HCEC 1CT (cell line): ENCODE measurements at places on chromosomes 6 and 20.
A peak's percentile ranks its signal among the peaks of the same experiment; 100 is the strongest.

- DNase-seq = no peak
Observed at GRCh38 chr20:45394221-45395113, 13.6 kb upstream of the DBNDD2 start.

DNA sequence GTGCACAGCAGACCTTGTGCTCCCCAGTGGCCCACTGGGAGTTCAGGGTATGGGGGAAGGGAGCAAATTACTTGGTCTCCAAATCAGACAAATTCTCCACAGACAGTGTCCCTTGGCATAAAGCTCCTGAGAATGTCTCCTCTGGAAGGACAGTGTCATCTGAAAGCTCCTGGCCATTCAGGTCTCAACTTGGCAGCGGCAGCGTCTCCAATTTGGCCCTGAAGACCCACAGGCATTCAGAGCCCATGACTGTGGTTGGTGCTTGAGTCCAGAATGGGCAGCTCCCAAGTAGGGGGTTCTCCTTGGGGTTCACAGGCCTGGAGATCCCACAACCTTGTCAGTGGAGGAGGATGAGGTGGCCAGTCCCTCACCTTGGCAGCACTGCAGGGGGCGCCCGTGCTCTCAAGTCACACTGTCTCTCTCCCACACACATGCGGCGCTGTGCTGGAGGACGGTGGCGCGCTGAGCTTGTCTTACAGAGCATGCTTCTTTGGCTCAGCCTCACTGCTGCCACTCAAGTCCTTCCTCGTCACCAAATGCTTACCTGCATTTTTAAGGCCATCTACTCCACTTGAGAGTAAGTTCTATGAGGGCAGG lies 20.7 kb downstream of the DYNLRB1 start:
- DNase-seq = peak; percentile 16

DNA sequence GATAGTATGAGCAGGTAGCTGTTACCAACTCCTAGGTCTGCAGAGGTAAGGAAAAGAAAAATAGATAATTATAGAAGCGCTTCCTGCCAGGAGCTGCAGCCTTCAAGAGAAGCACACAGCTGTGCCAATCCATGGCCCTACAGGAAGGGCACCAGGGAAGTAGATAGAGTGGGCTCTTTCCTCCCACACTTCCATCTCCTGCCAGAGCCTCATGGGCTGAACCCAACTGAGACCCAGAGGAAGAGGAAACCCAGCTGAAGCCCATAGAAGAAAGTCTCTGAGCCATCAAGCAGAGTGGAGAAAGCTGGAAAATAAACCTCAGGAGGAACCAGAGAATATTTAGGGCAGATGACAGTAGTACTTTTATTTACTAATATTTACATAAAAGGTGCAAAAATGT lies 146.7 kb upstream of the ATXN1 start:
- no peak for DNase-seq

- no peak for DNase-seq
Observed at GRCh38 chr6:33029328-33030184, 20.2 kb upstream of the HLA-DOA start.

- no peak for DNase-seq
Observed at GRCh38 chr6:6978731-6979130, 129.0 kb upstream of the RREB1 start.

DNA sequence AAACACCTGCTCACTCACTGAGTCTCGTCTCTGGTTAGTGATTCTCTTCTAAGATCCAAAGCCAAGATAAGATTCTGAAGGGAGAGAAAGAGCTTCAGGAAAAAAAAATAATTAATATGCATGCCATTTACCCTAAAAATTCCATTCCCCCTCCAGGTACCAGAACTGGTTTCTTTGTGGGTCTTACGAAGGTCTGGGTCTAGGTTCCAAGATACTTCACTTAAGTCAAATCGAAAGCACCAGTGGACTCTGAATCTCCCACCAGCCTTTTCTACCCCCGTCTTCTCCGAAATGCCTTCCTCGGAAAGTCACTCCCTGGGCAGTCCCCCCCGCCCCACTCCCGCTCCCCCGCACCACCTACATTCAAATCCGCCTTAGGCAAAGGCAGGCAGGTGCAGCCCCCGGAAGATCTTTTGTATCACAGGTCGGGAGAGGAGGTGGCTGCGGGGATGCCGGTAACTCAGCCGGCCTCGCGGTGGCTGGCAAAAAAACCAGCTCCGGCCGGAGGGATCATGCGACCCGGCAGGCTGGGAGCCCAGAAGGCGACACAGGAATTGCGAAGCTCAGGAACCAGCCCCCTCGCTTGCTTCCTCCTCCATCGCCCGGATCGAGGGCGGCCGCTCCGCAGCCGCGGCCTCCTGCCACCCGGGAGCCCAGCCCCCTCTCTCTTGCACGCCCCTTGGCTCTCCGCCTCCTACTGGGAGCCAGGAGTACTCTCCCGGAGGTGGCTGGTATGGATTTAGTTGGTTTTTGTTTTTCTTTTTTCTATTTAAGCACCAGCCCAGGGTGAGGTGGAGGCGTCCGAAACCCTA lies at the start of gene BCL2L1:
BCL2L1 (minus strand) TSS at position 612 of the 812 bp plus-strand sequence. CDS start 650 bp downstream, outside the sequence.
- peak; percentile 84 for DNase-seq

- no peak for DNase-seq
Observed at GRCh38 chr6:28920281-28920680, 3.5 kb downstream of the TRIM27 start.

- DNase-seq = no peak
Observed at GRCh38 chr6:145561095-145562072, 173.9 kb downstream of the EPM2A start.

DNA sequence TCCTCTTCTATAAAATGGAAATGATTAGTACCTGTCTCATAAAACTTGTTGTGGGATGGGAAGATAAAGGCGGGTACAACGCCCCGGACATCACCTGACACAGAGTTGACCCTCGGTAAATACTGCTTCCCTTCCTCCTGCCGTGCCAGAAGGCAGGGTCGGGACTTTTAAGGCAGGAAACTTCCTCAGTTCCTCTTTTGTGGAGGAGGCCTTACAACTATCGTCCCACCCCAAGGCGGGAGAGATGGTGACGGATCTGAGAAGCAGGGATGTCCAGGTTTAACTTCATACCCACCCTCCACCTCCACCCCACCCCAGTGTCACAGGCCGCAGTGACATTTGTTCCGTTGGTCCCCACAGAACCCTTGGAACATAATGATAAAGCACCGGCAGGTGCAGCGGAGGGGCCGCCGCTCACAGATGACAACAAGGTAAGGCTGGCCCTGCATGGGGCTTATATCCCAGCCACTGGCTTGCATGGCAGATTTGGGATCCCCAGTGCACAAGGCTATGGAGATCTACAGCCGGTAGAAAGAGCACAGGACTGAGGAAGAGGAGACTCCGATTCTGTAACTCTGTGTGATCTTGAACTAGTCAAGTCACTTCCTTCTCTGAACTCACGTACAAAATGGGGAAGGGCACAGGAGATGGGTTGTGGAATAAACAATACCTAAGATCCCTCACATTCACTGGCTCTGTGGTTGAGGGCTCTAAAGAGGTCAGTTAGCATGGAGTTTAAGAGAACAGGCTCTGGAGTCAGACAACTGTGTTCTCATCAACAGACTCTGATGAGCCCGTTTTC lies 764 bp downstream of the DNTTIP1 start:
- no peak for DNase-seq

DNA sequence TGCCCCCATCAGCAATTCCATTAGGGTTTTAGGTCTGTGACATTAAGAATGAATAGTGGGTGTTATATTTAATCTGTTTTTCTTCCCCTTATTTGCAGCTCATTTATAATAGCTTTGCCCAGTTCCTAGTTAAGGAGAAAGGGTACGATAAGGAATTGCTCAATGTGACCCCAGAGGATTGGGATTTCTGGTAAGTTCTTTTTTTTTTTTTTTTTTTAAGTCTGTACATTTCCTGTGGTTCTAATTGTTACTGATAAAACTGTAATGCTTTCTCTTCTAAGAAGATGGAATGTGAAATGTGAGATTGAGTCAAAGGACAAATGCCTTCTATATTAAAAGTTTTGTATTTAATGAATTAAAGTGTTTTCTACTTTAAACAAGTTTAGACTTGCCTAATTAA lies 5.5 kb downstream of the NT5DC1 start:
- no peak for DNase-seq

- no peak for DNase-seq
Observed at GRCh38 chr6:160714731-160715316, 12.8 kb downstream of the PLG start.

- DNase-seq = no peak
Observed at GRCh38 chr20:41029150-41029901, 704 bp downstream of the TOP1 start.

DNA sequence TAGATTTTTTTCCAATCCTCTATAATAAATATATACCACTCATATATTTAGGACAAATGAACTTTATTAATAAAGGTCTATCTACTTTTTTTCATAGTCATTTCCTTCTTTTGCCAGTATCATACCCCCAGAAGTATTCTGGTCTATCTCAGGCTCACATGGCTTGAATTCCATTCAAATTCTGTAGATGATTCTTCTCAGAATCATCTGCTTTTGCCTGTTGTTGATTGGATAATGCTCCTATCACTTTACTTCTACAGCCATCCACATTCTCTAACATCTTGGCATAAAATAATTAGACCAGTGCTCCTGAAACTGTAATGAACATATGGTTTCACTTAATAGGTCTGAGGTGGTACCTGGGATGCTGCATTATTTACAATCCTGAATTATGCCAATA lies 121.2 kb downstream of the GFRAL start:
- peak; percentile 26 for DNase-seq

DNA sequence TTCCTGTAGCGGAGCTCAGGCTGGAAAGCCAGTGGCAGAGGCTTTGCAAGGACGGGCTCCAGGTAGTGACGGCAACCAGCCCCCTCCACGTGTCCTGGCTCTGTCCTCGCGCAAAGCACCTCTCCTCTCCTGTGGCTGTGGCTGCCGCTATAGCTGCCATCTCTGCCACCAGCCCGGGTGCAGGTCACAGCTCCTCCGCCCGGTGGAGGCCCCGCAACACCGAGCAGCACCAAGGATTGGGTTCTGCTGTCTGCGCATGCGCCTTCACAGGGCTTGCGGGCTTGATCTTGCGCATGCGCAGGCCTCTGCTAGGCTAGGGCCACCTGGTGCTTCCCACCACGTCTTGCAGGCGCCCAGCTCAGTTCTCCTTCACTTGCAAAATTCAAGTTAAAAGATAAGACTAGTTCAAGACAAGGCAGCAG lies 625.4 kb downstream of the QKI start:
- DNase-seq = no peak

DNA sequence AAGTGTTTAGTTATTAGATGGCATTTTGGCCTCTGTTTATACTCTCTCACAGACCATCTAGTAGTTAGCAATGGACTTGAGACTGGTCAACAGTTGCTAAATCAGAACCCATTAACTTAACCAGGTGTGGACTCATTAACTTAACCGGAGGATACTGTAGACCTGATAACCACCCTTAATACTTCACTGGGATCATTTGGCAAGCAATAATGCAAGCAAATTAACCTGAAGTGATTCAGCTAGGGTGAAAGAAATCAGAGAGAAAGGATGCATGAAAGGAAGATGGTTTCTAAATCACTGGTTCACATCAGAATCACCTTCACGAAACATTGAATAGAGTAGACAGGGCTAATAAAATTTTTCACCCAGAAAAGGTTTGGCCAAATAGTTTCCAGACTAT lies 73.3 kb downstream of the TMEM244 start:
- no peak for DNase-seq

- no peak for DNase-seq
Observed at GRCh38 chr6:14828201-14828611, 417.7 kb upstream of the JARID2 start.

DNA sequence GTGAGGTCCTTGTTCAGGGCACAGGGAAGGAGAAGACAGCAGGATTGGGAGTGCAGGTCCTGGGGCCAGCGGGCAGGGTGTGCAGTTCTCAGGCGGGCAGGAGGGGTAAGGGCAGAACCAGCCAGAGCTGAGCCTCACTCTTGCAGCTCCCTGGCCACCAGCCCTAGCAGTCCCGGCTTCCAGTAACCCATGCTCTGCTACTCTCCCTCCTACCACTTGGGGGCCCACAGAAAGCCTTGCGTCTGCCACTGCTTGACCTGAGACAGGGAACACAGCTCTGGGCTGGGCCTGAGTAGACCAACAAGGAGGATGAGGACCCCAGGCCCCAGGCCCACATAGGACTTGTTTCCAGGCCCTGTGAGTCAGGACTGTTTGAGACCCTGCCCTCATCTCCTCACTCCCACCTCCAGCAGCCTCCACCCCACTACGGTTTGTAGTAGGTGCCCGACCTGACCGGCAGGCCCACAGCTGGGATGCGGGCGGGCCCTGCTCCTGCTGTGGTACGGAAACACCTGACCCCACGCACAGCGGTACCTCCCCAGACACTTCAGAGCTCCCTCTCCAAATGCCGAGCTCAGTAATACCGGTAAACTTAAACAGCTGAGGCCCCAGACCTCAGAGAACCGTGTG lies 39.2 kb downstream of the KCNK5 start:
- DNase-seq = no peak

- no peak for DNase-seq
Observed at GRCh38 chr20:10668677-10669368, 5.0 kb downstream of the JAG1 start.

DNA sequence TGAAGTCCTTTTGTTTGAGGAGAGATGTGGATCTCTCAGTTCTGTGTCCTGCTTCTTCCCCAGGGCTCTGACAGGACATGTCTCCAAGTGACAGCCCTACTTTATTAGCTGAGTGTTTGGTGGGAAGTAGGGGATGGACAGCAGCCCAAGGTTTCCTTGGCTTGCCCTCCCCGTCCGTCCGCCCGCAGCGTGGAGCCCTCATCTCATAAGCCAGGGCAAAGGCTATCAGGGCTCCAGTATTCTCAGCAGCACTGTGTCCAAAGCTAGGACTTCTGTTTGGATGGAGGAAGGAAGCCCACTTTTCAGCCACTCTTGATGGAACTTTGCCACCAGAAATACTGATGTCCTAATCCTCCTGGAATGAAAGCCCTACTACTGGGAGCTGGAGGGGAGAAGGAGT lies 13.6 kb downstream of the CDC5L start:
- DNase-seq = no peak

GRCh38 chr6:33694401-33694931 lies 17.0 kb downstream of the UQCC2 start:
- DNase-seq = no peak

DNA sequence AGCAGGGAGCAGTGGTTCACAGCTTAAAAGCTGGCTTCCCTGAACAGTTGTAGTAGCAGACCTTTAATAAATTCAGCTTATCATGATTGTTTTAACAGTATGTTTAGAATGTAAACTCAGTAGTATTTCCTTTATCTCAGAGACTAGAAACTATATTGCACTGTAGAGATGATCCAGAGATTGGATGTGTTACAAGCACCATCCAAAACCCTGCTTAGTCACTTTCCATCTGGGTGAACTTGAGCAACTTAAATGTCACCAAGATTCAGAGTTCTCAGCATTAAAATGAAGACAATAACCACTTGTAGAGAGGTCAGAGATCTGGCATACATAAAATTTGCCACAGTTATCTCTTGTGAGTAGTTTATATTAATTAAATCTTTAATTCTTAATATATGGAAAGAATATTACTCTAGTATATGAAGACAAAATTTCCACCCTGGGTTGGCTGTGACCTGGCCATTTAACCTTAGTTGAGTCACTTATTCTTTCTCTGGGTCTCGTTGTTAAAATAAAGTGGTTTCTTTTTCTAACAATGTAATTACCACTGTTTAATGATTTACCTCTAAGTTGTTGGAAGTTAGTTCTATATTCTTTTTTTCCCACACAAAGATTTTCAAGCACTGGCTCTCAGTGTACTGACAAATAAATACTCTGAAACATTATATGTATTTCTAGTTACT lies 239.2 kb upstream of the FKBP1C start:
- no peak for DNase-seq
